ENCODE measurements at places on chromosomes 13 and 19.

DNA sequence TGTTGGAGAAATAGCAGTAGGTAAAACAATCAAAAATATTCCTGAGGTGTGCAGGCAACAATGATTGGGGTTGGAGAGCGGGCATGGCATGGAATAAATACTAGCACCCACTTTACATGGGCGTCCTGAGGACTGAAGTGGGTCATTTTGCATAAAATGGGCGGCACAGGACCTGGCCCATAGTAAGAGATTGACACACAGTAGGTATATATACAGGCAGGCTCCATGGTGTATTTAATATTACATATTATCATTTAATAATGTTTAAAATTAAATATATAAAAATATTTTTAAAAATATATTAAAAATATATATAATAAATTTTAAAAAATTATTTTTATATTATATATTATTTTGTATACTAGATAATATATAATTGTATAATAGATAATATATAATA lies 48.3 kb downstream of the CRYL1 start:
- DNase-seq: no peak

- DNase-seq: no peak
Measured at GRCh38 chr19:1856698-1857603, 6.4 kb downstream of the KLF16 start.

DNA sequence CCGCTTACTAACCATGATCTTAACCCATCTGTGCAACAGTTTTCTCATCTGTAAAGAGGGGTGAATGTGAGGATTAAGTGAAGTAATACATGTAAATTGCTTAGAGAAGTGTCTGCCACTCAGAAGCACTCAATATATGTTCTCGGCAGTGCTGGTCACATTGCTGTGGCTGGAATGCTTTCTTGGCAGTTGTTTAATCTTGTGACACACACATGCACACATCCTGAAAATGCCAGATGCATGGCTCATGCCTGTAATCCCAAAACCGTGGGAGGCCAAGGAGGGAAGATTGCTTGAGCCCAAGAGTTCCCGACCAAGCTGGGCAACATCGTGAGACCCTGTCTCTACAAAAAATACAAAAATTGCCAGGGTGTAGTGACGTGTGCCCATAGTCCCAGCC lies 4.9 kb upstream of the DMKN start:
- DNase-seq: no peak

DNA sequence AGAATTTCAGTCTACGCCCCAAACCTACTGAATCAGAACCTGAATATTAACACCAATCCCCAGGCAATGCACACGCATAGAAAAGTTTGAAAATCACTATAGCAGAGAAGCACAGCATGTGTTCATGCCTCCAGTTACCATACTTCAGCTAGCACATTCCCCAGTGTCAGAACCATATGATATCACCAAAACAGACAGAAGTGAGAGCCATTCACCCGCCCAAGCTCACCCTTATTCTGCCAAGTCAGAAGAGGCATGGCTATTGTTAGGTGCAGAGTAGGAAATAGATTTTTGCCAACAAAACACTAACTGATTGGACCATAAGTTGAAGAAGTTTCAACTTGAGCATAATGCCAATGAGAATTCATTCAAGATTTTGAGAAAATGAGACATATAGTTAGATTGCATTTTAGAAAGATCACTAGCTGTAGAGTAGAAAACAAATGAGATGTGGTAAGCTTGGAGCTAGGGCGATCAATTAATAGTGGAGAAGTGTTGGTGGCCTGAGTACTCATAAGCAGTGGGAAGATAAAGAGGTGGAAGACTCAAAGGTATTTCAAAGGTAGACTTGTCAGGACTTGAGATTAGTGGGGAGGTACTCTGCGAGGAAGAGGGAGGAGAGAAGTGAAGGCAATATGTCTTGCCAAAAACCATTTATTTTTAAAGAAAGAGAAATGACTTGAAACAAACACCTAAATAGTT lies 492.4 kb downstream of the SUCLA2 start:
- no peak for DNase-seq

GRCh38 chr13:86878781-86879180 lies 792.4 kb upstream of the SLITRK5 start:
- no peak for DNase-seq

- no peak for DNase-seq
Measured at GRCh38 chr13:47110833-47111240, 214.0 kb upstream of the HTR2A start.

DNA sequence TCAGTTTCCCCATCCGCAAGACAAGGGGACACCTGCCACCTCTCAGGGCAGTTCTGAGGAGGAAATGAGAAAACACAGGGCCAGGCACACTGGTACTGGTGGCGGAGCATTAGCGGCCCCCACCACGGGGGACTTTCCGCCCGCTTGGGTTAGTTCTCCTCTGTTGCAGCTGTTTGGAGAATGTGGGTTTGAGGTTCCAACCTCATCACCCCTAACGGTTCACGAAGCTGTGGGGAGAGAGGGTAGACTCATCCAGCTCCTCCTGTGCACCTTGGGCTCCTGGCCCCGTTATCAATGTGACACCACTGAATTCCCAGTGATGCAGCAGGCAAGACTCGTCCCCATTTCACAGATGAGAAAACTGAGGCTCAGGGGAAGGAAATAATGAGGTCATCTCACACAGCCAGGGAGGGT lies 10.3 kb downstream of the PTPRS start:
- no peak for DNase-seq

- DNase-seq: no peak
Measured at GRCh38 chr13:47455626-47456025, 545.4 kb downstream of the SUCLA2 start.

- DNase-seq: peak; percentile 24
Measured at GRCh38 chr19:54464630-54465425, 1.2 kb upstream of the LENG9 start.

GRCh38 chr19:19816679-19817078 lies 4.9 kb downstream of the ZNF506 start:
- DNase-seq: no peak

DNA sequence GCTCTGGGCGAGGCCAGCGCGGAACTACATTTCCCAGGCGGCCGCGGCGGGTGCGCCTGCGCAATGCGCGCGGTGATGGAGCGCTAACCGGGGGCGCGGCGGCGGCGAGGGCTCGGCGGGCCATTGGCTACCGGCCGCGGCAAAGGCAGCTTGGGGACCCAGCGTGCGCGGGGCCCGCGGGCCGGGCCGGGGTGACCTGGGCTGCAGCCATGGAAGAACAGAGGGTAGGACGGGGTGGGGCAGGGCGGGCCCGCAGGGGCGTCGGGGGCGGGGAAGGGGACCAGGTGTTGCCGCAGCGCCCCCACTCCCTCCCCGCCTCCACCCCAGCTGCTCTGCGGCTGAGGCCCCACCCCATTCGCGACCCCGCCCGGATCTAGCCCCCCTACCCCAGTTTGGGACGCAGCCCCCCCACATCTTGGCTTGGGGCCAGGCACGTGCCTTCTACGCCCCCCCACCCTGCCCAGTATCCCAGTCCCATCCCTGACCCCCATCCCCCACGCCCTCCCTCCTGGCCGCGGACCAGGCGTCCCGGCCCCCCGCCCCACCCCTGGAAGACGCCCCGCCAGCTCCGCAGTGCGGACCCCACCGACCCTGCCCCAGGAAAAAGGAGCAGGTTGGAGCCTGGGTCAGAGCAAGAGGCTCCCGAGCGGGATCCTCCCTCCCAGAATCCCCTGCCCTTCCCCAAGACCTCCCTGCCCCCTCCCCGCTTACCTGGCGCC lies at the start of gene FSD1:
Gene FSD1, plus strand, starts transcription at position 61 of the 719 bp plus-strand sequence. Its CDS starts 149 bp downstream, at position 210.
- DNase-seq: no peak

GRCh38 chr19:15210323-15210781 lies 9.6 kb upstream of the NOTCH3 start:
- DNase-seq: no peak

- no peak for DNase-seq
Measured at GRCh38 chr13:113093580-113094409, 11.8 kb upstream of the F7 start.

- DNase-seq: no peak
Measured at GRCh38 chr13:98022210-98022609, 68.7 kb downstream of the IPO5 start.

DNA sequence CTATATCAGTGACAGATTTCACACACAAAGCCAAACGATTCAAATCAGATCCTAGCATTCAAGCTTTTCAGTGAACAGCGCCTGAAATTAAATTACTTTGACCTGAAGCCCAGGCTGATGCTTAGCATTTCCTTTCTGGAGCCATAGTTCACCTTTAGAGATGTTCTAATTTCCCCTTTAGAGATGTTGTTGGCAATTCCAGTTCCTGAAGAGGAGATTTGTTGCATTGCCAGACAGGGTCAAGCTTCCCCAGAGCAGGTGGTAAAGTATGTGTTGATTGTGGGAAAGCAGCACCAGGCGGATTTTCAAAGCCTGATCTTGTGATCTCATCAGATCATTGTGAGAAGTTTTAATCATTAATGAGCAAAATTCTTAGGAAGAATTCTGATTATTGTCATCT lies 609.8 kb upstream of the KLF12 start:
- no peak for DNase-seq

DNA sequence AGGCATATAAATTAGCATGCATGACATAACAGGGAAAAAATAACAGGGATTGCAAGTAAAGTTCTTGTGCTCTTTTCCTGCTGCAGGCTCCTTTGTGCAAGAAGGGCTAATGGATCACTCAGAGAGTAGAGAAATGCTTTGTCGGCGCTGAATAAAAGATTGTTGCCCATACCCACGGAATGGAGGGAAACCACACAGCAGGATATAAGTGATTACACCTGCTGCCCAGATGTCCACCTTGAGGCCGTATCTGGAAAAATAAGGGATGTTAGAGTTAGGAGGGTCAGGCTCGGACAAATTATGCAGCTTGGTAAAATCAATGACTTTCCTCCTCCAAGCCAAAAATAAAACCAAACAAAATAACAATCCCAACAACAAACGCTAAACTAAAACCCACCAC lies 322.3 kb downstream of the DCLK1 start:
- DNase-seq: no peak

GRCh38 chr13:100721885-100722512 lies 47.4 kb upstream of the TMTC4 start:
- peak; percentile 8 for DNase-seq

DNA sequence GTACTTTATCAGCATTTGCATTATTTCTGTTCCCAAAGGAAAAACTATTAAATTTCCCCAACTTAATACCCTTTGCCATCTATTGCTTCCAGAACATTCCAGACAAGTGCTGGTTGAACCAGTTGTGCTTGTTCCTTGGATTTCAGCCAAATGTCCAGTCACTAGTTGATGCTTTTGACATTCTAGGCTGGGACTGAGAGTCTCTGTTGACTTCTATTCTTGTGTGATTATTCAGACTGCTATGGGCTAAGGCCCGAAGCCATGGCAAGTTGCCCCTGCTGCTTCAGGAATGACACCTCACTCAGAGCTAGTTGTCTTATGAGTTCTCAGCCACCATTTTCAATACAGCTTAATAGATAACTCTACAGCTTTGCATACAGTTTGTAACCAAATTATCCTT lies 458.1 kb upstream of the ARGLU1 start:
- no peak for DNase-seq

- no peak for DNase-seq
Measured at GRCh38 chr19:44847144-44848035, 1.3 kb downstream of the NECTIN2 start.

DNA sequence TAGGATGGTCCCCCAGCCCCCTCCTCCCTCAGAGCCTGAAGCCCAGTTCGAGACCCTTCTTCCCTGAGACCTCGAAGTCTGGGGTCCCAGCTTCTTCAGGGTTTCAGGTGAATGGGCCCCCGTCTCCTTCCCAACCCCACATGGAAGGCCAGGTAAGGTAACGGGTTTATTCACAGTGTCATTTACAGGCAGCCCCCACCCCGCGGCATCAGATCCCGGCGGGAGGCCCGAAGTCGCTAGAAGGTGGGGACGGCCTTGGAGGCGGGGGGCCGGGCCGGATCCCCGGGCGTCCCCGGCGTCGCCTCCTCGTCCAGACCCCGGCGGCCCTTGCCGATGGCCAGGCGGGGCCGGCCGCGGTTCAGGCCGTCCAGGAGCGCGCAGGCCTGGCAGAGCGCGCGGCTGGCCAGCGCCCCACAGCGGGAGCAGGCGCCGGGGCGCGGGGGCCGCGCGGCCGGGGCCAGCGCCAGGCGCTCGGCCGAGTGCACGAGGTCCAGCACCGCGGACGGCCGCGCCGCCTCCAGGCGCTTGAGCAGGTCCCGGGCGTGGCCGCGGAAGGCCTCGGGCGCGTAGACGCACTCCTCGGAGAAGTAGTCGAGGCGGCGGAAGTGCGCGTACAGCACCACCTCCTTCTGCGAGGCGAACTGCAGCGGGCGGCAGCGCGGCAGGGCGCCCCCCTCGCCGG lies 9.7 kb downstream of the CTU1 start:
- peak; percentile 31 for DNase-seq

DNA sequence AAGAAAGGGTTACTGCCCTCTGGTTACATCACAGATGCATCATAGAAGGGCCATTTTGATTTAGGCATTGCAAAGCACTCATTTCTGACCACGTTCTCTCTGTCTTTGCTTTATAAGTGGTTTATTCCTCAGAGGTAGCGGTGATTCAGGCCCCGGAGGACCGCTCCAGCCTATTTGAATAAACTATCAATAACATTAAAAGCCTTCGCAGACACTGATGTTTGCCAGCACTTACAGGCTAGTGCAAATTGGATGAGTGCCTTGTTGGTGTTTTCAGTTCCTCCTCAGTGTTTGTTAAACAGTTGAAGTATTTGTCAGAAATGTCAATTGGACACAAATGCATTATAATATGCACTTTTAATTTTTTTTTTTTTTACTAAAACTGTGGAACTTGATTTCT lies 120.2 kb downstream of the RXFP2 start:
- no peak for DNase-seq

GRCh38 chr13:48234566-48235340 lies 1.7 kb downstream of the ITM2B start:
- DNase-seq: no peak

- no peak for DNase-seq
Measured at GRCh38 chr19:44949550-44949949, 3.7 kb downstream of the APOC2 start.

- peak; percentile 6 for DNase-seq
Measured at GRCh38 chr19:11261971-11262839, at the start of gene DOCK6. DOCK6 (minus strand) TSS chr19:11262524; CDS start chr19:11262440, 84 bp downstream.

DNA sequence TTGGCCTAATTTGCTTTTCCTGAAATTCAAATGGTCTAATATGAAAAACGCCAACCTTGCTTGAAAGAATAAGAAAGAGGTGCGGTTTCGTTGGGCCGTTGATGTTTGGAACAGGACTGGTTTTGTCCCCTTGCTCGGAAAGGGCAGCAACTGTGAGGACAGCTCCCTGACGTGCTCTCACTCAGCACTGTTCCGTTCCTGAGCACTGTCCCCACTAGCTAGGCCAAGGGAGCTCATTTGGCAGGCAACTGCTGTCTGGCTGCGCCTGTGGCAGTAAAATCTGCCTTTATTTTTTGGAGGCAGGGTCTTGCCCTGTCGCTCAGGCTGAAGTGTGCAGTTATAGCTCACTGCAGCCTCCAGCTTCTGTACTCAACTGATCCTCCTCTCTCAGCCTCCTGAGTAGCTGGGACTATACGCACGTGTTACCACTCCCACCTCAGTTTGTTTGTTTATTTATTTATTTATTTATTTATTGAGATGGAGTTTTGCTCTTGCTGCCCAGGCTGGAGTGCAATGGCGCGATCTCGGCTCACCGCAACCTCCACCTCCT lies 4.5 kb downstream of the LDLR start:
- no peak for DNase-seq

Measured in stimulated activated CD8-positive, alpha-beta memory T cell treated with anti-CD3 and anti-CD28 coated beads, Interleukin-7, amount 100 ng/mL, for 4 hours (primary cell).